ENCODE measurements at places on chromosomes 1 and 21.

DNA sequence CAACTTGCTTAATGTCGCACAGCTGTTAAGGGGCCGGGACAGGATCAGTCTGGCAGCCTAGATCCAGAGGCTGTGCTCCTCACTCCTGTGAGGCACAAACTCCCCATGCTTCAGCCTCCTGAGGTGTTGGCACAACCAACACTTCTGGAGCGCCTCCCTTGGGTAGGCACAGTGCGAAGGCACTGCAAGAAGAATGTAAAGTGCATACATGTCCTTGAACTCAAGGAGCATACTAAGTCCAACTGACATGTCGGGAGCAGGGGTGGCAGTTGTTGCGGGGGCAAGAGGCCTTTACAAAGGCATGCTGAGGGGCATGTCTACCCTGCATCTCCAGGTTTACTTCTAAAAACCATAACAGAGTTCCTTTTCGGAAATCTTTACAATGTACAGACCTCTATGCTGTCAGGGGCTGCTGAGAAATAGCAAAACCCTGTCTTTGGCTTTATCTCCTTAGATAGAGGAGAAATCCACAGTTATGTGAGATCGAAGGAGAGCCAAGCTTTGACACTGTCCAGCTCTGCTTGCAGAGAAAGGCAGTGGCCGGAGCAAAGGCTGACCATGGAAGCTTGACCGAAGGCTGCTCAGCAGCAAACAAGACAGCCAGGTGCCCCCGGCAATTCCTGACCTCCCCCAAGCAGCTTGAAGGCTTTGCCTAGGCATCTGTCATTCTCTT, 93.9 kb downstream of the CDC7 start:
- no peak for DNase-seq

DNA sequence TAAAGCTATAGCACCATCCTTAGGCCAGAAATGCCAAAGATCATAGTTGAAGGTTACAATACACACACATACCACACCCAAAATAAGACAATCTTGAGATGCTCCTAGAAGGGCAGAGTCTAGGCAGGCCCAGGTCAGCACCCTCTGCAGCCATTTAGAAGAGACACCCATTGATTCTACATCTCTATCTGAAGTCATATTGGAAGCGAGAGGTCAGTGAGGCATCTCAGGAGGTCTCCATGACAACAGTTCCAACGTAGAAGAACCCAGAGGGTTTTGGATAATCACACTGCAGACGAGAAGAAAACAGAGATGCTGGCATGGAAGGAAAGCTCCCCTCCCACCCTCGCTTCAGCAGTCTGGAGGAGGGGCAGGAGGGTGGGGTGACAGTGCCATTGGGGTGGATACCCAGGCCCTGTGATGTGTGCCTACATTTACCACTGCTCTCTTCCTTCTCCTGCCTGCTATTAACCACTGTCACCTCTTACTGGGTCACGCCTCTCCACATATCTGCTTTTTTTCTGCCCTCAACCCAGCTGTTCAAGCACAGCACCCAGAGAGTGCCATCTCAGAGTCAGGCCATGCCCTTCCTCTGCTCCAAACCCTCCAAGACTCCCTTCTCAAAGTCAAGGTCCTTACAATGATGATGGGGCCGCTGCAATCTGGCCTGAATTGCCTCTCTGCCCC, 6.2 kb downstream of the TMCO4 start:
- DNase-seq: no peak

- DNase-seq: no peak
Observed at GRCh38 chr1:204652497-204652896, 33.0 kb downstream of the LRRN2 start.

GRCh38 chr21:46507562-46507961, 48.9 kb downstream of the DIP2A start:
- DNase-seq: no peak

DNA sequence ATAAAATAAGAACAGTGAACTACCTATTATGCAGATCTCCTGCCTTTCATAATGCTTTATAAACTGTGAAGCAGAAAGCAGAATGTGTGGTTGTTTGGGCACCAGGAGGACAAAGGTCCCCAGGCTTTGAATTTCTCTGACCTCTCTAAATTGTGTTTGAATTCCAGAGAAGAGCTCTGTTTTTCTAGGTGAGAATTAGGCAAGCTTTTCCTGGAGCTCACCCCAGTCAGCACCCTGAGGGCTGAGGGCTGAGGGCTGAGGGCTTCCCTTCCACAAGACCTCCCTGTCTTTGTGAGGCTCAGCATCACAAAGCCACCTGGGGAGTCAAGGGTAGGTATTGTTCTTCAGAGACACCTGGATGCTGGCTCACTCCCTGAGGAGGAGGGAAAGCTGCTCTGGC, 45.5 kb upstream of the LRIG2 start:
- no peak for DNase-seq

DNA sequence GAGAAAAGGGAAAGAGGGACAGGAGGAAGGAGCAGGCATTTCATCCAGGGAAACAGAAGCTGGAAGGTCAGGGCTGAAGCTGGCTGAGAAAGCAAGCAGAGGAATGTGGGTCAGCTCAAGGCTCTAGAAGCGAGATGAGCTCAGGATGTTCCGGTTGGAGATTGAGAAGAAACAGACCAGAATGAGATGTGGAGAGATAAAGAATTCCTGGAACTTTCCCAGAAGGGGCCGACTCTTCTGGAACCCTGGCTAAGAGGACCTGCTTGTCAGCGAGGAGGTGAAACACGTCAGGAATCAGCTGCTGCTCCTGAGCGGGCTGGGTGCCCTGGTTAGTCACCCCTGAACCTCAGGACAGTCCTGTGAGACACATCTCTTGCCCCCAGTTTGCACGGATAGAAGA, 75.9 kb downstream of the HUNK start:
- DNase-seq: no peak

DNA sequence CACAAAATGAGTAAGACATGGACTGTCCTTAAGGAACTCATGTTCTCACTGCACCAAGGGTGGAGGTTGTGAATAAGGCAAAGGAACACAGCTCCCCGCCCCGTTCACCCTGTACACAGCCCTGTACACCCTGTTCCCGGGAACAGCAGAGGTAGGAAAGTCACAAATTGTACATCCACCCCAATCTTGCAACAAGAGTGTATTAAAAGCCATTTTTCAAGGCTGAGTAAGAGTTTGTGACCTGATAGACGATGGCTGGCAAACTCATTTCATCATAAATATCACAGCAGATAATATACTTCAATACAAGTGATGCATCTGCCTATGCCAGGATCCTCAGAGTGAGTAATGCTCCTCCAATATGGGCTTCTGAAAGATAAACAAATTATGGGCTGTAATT, 52.5 kb upstream of the CAMK1G start:
- no peak for DNase-seq

Data from NCI-H2029 treated with DMSO at 0.1 percent for 48 hours (cell line).